Stimulated activated CD4-positive, alpha-beta T cell treated with anti-CD3 and anti-CD28 coated beads, Interleukin-15, amount 100 ng/mL, for 24 hours (primary cell): ENCODE measurements at places on chromosomes 3 and 15.

GRCh38 chr15:91302588-91303439 lies 202.8 kb downstream of the SV2B start:
- peak; percentile 34 for DNase-seq

- DNase-seq, result peak; percentile 56
Measured at GRCh38 chr3:142447301-142447851, 461 bp downstream of the XRN1 start.

- DNase-seq, result no peak
Measured at GRCh38 chr3:45848392-45848791, 6.5 kb upstream of the LZTFL1 start.

GRCh38 chr3:122893754-122894668 lies 99.1 kb downstream of the SLC49A4 start:
- no peak for DNase-seq

GRCh38 chr3:194150252-194150934 lies 14.4 kb downstream of the HES1 start:
- DNase-seq, result no peak

DNA sequence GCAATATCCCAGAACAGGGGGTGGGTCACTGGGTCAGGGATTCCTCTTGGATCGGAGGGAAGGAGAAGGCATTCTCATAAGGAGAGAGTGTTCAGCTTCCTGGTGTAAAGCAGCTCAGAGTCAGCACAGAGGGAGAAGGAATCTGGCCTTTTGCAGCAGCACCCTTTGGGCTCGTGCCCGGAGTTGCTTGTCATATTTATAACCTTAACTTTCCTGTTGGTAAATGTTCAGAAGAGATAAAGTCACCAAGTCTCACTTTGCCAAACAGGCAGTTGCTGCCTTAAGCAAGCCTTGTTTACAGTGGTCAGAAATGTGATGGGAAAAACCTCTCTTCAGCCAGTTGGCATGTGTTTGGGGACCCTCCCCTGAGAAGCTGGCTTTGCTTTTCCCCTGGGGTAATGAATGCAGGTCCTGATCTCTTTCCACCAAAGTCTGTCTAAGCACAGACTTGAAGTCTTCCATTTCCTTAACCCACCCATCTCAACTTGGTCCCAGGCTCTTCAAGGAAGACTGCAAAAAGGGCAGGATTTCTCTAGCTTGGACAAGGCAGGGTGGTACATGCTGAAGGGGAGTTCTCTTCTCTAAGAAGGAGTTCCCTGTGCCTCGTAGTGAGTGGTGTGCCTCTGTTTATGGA lies 206.9 kb upstream of the BHLHE40 start:
- no peak for DNase-seq

- no peak for DNase-seq
Measured at GRCh38 chr15:78147566-78147965, 1.6 kb upstream of the IDH3A start.

GRCh38 chr3:37500518-37500917 lies 326.1 kb upstream of the LRRFIP2 start:
- DNase-seq, result no peak

DNA sequence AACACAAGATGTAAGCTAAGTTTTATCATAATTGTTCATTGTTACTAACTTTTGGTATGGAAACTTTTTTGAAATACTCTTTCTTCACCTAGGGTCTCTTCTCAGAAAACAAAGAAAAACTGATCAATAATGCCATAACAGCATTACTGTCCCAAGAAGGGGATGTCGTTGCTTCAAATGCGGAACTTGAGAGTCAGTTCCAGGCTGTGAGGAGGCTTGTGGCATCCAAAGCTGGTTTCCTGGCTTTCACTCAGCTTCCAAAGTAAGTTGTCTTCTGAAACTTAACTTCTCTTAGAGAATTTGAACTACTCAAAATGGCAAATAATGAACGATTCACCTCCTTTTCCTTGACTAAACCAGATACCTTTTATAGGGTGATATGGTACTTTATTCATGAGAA lies 39.3 kb downstream of the DNAJC13 start:
- no peak for DNase-seq

GRCh38 chr3:28853830-28854229 lies 427.0 kb upstream of the RBMS3 start:
- no peak for DNase-seq

GRCh38 chr3:119018690-119019463 lies 15.8 kb downstream of the IGSF11 start:
- no peak for DNase-seq
